ENCODE measurements at places on chromosomes 2 and 18.

DNA sequence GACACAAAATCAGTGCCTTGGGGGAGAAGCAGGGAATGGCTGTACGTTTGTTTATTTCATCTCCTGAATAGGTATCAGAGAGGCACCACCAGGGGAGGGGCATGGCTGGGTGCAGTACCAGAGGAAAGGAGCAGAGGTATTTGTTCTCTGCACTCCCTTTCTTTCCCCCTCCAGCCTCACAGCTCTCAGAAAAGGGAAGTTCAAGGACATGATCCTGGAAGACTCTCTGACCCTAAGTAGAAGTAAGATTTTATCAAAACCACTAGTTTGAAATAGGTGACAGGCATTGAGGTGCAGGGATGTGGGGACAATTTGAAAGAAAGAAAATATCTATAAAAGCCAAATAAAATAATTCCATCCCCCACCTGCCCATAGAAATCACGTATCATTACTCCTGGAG, 136.5 kb downstream of the LRRTM1 start:
- no peak for DNase-seq

DNA sequence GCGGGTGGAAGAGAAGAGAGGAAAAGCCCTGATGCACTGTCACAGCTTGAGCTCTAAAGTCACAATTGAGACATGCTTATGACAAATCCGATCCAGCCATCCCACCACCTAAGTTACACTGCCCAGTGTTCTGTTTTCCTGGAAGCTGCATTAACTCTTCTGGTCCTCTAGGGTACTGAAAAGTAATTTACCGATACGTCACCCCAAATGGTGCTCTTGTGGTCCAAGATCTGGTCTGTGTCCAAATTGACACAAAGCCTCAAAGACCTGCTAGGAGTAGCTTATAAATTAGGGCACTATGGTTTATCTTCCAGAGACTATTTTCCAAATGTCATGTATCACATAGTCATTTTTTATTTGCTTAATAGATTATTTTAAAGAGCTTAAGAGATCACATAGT, 186.7 kb upstream of the ETAA1 start:
- DNase-seq: no peak

GRCh38 chr18:34710458-34710914, 388 bp downstream of the DTNA start:
- no peak for DNase-seq

- DNase-seq: no peak
These were observed 582.9 kb upstream of the PIK3C3 start for GRCh38 chr18:41372046-41372665.

DNA sequence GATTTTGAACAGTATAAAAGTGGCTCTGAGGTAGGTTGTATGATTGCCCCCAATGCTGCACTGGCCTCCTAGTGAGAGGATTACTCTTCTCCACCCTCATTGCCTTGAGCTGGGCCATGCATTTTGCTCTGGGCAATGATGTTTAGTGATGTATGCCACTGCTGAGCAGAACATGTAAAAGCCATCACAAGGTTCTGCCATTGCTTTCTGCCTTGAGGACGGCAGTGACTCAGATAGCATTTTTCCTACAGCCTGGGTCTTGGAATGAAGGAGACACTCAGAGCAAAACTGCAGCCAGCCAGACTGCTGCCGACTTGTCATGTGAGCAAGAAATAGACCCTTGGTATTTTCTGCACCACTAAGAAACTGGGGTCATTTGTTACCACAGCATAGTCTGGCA, 27.6 kb downstream of the GPATCH11 start:
- no peak for DNase-seq

- no peak for DNase-seq
These were observed 3.6 kb upstream of the DOK6 start for GRCh38 chr18:69397096-69397495.

DNA sequence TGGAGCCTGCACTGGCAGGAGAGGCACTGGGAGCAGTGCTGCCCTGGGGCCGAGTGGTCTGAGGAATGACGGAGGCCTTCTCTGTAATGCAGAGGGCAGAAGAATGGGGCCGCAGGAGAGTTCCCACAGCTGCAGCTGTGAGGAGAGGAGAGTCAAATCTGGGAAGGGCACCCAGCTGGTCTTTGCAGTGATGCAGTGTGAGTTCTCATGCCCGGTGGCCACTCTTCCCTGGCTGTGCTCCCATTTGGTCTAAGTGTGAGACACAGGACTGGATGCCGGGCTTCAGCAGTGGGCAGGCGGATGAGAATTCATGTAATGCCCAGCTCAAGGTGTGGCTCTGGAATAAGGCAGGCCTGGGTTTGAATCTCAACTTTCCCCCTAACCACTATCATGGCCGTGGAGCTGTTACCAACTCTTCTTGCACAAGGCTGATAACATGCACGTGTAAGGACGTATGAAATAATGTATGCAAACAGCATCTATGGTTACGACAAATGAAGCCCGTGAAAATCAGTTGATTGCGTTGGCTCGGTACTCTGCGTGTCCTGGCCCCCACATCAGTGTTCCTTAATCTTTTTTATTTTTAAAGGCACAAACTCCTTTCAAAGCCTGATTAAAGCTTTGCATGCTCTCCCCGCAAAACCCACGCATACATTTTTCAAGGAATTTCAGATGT, 71.6 kb downstream of the ACKR3 start:
- DNase-seq: no peak

DNA sequence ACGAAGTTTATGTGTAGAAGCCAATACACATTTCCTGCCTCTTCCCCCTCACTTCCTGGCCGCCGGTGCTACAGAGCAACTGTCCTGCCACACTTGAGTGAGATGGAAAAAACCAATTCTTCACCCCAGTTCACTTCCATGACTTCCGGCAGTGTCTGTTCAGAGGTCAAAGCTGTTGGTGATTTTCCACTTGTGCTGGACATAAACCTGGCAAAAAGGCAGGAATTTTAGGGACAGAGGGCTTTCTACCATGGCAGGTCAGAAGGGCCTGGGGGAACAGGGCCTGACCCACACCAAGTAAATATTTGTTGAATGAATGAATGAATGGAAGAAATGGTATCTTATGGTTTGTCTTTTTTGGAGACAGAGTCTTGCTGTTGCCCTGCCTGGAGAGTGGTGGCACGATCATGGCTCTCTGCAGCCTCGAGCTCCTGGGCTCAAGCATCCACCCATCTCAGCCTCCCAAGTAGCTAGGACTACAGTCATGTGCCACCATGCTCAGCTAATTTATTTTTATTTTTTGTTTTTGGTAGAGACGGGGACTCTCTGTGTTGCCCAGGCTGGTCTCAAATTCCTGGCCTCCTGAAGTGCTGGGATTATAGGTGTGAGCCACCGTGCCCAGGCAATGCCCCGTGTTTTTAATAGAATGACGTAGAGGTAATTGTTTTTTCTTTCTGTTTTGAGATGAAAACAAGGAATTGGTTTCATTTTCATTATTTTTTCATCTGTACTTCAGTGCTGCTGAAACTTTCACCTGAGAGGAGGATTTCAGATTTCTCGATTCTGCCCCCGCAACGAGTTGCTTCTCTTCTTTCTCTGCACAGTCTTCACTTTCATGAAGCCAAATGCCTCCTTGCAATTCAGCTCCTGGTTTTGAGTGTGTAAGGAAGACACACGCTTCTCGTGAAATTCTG, 48.0 kb upstream of the LPIN2 start:
- peak; percentile 40 for DNase-seq

GRCh38 chr2:239819091-239819973, 205.8 kb downstream of the NDUFA10 start:
- DNase-seq: no peak

GRCh38 chr18:23694637-23695430, 5.6 kb downstream of the LAMA3 start:
- no peak for DNase-seq

DNA sequence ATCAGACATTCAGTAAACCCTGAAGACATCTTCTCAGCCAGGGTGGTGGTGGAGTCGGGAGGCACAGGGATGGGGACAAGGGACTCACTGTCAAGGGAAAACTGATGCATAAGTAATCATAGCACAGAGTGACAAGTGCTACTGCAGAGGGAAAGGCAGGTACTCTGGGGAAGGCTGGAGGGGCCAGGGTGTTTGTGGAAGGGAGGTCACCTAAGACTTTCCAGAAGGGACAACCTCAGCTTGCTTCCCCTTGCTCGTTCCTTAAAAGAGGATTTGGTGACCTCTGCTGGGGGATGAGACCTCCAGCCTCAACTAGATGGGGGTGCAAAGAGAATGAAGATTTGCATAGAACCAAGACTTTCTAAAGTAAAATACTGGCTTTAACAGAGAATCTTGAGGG, 99.5 kb downstream of the SLC4A3 start:
- peak; percentile 12 for DNase-seq

GRCh38 chr2:19762142-19762541, 139.6 kb downstream of the TTC32 start:
- no peak for DNase-seq

DNA sequence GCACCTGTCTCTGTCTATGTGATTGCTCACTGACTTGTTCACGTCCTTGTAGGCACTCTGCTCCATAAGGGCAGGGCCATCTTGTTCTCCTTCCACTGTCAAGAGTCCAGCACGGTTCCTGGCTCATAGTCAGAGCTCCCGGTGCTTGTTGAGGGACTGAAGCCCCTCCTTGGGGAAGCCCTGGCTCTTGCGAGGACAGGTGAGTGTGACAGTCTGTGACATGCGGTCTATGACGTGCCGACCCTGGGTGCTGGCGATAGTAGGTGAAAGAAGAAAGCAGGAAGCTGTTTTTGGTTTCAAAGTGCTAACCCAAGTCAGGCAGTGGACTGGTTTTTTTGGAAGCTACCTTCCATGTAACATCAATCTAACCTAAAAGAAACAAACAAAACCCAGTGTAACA, 18.8 kb downstream of the TSHZ1 start:
- DNase-seq: no peak

- DNase-seq: no peak
These were observed 15.3 kb upstream of the CD207 start for GRCh38 chr2:70850925-70851324.

GRCh38 chr2:154264024-154264423, 392.3 kb downstream of the GALNT13 start:
- no peak for DNase-seq

DNA sequence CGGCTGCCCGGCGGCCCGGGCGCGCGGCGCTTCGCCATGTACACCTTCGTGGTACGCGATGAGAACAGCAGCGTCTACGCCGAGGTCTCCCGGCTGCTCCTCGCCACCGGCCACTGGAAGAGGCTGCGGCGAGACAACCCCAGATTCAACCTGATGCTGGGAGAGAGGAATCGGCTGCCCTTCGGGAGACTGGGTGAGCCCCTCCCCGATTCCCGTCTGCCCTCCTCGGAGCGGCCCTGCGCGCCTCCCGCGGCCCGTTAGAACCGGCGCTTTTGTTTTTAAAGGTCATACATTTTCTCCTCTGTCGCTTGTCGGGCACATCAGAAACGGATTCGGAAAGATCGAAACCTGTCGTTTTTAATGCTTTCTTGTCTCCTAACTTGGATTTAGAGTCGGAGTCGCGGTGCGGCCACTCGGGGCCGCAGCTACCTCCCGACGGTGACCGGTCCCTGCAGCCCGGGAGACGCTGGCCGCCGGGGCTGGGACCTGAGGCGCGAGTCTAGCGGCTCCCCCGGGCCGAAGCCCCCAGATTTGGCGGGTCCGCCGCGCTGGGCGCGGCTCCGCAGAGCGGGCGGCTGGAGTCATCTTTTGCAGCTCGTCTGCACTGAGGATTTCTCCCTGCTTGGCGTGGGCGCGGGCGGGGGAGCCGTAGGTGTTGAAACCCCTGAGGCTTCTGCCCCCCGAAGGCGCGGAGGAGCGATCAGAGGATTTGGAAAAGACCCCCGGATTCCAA, 519 bp downstream of the TTL start:
- DNase-seq: peak; percentile 64

DNA sequence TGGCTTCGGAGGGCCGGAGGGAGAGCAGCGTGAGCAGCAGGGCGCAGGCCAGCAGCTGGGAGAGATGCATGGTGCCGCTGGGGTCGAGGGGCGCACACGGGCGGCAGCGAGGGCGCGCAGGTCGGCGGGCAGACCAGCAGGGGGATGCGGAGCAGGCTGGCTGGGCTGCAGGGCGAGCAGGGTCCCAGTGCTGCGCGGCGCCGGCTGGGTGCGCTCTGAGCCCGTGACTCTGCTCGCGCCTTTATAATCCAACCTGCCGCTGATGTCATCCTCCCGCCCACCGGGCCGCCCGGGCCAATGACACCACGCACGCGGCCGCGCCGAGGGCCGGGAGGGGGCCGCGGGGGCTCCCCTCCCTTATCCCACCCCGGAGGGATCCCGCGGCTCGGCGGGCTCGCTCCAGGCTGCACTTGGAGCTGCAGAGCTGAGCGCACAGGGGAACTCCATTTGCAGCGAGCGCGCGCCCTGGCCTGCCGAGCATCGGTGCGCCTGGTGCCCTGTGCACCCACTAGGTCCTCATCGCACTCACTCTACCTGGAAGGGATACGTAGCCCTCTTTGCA, at the start of gene NPPC:
NPPC (minus strand) TSS at position 217 of the 562 bp plus-strand sequence; CDS start at position 70, 147 bp downstream.
- peak; percentile 84 for DNase-seq

DNA sequence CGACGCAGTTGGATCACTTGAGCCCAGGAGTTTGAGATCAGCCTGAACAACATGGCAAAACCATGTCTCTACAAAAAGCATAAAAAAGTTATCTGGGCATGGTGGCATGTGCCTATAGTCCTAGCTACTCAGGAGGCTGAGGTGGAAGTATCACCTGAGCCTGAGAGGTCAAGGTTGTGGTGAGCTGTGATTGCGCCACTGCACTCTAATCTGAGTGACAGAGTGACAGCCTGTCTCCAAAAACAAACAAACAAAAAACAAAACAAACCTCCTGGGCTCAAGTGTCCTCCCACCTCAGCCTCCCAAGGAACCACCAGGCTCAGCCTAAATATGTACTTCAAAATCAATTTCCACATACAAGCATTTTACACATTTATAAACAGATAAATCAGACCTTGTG, 83.8 kb downstream of the STRN start:
- no peak for DNase-seq

- peak; percentile 28 for DNase-seq
These were observed at the start of gene CYS1 for GRCh38 chr2:10079870-10080535. Gene CYS1, minus strand, starts transcription at chr2:10080411. Its CDS starts 188 bp downstream, at chr2:10080223.

GRCh38 chr2:38106405-38107094, 30.6 kb upstream of the CYP1B1 start:
- DNase-seq: peak; percentile 40

- no peak for DNase-seq
These were observed 499.7 kb upstream of the KLHL29 start for GRCh38 chr2:22885245-22885644.

DNA sequence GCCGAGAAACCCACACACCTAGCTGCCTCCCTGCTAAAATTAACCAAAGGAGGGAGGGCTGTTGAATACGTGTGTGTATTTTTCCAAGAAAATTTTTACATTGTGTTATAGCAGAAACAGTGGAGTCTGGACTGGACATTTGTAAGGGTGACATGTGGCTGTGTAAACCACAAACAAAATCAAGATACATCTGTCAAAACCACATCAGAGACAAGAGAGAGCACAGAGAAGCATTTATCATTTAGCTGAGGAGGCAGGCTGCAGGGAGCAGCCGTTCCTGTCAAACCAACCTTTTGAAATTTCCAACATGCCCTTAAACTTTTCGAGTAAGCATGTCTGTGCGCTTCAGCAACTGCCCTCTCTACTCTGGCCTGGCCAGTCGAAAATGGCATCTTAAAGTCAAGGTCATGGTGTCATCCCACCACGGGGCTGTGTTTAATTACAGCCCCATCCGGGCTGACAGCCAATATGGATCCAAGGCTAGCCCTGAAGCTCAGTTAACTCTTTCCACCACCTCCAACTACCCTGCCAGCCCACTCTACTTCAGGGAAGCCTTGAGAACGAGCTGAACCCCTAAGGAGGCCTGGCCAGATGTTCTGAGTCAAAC, 8.4 kb downstream of the BCL11A start:
- peak; percentile 66 for DNase-seq

GRCh38 chr2:26631401-26632170, 9.6 kb downstream of the CIB4 start:
- DNase-seq: no peak
